ENCODE measurements at places on chromosomes 4 and X.

DNA sequence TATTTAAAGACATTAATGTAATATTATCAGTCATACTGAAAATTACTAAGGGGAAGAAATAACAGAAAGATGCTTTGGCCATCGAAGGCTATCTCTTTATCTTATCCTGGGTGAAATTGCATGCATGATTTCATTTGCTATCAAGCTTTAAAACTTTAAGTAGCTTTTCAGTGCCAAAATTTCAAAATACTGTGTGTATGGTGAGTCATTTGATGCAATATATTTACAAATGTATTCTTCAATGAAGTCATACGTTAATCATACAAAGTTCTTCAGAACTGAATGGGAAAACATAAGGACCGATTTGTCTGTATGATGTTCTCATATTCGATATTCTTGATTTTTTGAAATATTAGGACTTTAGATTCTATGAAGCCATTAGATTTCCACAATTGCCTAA, 1295.8 kb upstream of the AGA start:
- no peak for DNase-seq

- DNase-seq: no peak
These were observed 27.7 kb downstream of the FNIP2 start for GRCh38 chr4:158796370-158797140.

DNA sequence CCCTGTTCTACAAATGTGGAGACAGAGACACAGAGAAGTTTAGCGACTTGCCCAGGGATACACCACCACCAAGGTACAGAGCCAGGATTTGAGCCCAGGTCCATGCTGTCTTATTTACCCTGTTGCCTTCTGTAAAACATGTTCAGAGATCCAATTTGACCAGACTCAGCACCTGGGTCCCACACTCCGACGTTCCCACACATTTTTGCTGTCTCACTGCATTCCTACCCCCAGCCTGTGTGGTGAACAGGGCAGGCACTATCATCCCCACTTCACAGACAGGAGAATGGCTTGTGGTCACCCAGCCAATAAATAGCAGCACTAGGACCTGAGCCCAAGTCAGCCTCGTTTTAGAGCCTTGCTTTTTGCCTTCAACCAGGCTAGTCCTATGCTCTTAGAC, 102.8 kb downstream of the PJA1 start:
- no peak for DNase-seq

DNA sequence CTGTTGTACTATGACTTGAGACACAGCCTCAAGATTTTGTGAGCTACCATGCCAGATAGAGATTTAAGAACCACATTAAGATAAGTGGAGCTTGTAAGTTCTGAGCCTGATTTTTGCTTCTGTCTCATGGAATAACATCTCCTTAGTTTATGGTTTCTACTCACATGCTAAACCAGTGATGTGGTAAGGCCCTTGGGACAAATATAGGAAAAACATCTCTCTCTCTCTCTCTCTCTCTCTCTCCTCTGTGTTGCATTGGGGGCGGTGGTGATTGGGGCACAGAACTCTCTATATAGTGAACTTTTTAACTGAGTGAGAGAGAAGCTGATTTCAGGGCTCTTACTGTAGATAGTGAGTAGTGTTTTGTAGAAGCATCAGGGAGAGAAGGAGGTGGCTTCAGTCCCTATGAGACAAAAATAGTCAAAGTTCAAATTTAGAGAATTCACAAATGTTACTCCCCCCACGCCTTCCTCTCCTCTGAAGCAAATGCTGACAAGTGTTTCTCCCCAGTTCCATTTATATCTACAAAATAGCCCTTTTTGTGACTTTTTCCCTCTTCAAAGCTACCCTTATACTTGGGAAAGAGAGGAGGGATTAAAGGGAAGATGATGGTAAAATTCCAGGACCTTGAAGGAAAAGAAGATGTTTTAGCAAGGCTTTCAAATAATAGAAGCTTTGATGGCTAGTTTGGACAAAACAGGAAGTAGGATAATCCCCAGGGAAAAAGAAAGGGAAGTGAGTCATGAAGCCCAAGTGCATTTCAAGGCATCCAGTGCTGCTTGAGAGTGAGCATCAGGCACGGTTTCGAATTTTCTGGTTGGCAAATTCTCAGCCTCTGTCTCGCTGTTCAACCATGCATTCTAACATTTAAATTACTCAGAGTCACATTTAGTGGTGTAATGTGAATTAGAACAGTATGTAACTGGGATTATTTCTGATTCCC, 134.3 kb upstream of the AP1S2 start:
- DNase-seq: no peak

- no peak for DNase-seq
These were observed 28.1 kb downstream of the INPP4B start for GRCh38 chr4:142818031-142818430.

DNA sequence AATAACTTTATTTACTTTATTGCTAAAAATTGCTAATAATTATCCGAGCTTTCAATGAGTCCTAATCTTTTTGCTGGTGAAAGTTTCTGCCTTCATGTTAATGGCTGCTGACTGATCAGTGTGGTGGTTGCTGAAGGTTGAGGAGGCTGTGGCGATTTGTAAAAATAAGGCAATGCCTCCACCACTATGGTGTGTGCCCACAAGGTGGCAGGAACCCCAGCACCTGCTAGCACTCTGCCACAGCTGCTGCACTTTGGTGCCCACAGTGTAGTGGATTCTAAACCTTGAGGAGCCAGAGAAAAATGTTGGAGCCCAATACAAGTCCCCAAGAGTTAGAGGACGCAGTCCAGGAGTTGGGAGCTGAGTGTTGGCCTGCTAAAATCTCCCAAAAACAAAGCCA, 1237.1 kb downstream of the PCDH19 start:
- no peak for DNase-seq

DNA sequence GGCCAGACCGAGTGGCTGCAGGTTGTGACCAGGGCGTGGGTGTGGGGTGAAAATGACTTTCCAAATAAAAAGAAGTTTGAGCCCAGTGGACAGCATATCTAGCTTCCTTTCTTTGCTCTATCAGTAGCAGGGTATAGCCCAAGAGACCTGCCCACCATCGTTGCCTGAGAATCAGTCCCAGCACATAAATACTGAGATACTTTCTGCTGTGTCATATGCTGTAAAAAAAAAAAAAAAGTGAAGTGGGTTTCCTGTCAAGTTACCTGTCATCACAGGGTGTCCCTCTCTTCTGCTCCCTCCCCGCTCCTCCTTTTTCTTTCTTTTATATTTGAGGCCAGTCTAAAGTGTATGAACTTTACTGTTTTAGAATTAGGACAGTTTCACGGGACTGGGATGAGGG, 330.3 kb upstream of the BOD1L1 start:
- no peak for DNase-seq

GRCh38 chr4:142690406-142691163, 155.5 kb downstream of the INPP4B start:
- DNase-seq: no peak

DNA sequence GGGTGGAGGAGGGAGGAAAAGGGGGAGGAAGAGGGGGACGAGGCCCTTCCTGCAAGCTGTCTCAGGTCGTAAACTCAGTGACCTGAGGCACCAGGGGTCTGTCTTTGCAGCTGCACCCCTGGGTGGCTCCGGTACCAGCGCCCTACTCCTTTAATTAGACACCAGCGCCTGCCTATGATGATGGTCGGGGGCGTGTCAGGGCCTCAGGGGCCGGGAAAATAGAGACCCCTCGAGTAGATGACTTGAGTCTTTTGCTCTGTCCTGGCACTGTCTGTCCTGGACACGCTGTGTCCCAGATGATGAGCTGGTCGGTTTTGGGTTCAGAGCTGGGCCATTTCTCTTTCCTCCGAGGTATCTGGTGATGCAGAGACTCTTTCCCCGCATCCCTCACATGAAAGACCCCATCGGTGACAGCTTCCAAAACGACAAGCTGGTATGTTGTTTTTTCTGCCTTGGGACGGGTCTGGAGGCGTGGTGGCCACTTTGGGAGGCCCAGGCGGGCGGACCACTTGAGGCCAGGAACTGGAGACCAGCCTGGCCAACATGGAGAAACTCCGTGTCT, 11.2 kb downstream of the SLC25A6 start:
- no peak for DNase-seq

DNA sequence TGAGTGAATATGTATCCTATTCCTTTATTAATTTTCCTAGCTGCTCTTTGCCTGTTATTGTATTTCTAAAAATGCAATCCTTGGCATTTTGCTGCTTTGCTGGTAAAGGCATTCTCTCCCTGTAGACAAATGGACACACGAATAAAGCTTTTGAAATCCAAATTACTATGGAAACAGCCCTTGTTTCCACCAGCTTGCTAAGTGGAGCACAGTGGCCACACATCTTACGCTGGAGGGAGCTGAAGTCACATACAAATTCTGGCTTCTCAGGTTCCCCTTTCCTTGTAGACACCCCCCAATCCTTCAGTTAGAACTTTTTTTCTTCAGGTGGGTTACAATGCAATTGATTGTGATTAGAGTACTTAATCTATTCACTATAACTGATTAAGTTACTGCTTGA, 66.2 kb downstream of the AGA start:
- DNase-seq: no peak

DNA sequence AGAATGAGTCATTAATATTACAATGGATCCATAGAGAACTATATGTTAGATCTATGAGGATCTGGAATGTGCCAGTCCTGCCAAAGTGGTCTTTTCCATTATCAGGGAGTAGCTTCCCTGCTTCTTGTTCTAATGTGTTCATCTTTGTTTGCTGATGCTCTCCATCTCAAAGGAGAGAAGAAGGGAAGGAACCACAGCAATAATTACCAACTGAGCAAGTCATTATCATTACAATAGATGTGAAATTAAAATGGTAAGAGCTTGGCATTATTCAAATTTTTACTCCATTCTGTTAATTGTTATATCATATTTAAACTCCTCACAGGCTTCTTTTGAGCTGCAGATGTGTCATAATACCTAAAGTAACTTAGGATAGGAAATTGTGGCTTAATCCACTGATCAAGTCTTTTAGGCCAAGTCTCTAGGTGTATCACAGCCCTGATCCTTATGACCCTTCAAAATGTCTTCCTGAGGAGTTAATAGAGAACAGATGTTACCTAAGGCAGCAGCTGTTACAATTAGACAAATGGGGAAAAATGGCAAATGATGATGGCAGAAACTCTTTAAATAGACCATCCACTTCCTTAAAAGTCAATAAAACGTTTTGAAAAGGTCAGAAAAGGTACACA, 1492.7 kb upstream of the IGFBP7 start:
- no peak for DNase-seq

GRCh38 chr4:78318126-78318525, 233.4 kb upstream of the ANXA3 start:
- DNase-seq: no peak

GRCh38 chrX:46582325-46582724, 8.8 kb downstream of the CHST7 start:
- DNase-seq: no peak

DNA sequence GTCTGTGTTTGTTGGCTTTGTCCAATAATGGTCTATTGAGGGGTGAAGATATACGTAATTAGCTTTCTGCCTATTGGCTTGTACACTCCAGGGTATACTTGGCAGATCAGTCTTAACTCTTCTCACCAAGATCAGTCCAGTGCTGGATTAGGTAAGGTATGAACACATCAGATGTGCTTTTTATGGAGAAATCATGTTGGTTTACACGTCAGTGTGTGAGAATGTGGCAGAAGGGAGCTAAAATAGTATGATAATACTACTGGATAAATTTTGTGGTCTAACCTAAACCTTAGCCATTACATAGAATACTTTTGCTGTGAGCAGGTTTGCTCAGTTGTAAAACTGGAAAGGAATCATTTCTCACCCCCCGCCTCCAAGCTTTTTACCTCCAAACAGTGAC, 4.2 kb downstream of the PDHA1 start:
- DNase-seq: no peak

DNA sequence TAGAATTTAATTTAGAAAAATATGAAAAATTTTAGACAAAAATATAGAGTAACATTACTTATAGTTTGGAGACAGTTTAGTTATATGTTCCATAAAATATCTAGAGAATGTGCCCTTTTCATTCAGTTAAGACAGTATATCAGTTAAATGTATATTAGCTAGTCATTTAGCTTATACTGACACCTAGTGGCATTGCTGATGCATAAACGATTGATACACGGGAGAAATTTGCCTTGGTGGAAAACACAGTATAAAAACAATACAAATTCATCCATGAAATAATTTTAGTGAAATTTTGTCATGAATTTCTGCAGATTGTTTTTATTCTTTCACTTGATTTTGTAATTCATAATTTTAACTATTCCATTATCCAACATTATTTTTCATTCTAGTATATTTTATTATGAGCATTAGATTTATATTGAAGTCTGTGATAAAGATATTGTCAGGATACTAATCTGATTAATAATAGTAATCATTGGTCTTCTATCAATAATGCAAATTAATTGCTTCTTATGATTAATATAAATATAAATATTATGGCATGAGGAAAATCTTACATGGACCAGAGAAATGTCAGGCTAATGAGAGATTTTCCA, 219.0 kb downstream of the TLL1 start:
- DNase-seq: no peak

GRCh38 chrX:19225909-19226308, 103.6 kb upstream of the ADGRG2 start:
- DNase-seq: no peak

GRCh38 chr4:152115794-152116193, 355.0 kb upstream of the GATB start:
- DNase-seq: peak; percentile 48

- DNase-seq: no peak
These were observed 7.9 kb downstream of the PGRMC2 start for GRCh38 chr4:128279624-128280225.

GRCh38 chrX:92209936-92210335, 430.8 kb downstream of the PCDH11X start:
- DNase-seq: no peak

DNA sequence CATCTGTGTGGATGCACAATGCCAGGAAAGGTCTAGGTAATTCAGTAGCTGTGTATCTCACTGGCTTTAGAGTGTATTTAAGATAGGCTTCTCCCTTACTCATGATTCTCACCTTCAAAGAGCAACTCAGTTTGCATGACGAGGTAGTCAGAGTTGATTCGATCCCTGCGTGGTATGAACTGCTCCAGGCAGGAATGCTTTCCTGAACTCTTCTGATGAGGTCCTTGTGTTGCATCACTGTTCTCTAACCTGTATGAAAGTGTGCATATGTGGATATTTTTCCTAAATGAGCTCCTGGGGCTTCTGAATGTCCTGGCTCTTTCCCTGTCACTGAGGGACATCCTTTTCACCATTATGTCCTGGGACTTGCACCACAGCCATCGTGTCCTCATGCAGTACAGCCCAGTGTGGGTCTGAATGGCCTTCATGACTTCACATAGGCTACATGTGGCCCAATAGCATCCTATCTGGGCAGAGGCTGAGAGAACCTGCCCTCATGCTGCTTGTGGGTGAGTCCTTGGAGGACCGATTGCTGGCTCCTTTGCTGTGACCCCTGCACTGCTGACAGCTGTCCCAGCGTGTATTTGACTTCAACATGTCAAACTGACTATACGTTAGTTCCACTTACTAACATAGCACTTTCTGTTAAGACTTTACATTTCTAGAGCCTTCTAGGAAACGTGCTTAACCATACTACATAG, 65.3 kb upstream of the WDR1 start:
- no peak for DNase-seq

DNA sequence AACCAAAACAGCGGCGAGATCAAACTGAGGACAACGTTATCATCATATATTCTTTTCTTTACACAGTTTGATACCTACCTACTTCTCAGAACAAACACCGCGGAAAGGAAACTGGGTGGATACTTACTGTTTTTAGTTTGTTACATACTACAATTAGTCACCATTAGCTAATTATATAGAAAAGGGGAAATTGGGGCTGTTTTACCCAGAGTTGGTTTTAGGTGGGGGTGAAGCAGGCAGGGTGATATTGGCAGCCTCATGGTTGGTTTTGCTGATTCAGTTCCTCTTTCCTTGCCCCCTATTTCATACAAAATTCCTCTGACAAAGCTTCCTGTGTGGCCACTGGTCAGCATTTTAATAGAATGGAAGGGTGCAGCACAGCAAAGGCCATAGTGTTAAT, 77.8 kb downstream of the SORBS2 start:
- DNase-seq: no peak
